ENCODE measurements at places on chromosomes 2 and 18.

- no peak for DNase-seq
These were observed 362.6 kb upstream of the ID2 start for GRCh38 chr2:8319219-8319618.

- no peak for DNase-seq
These were observed 33.7 kb upstream of the C18orf32 start for GRCh38 chr18:49520661-49521145.

- no peak for DNase-seq
These were observed 150.6 kb downstream of the MYT1L start for GRCh38 chr2:2180446-2180845.

- DNase-seq: peak; percentile 48
These were observed 17.7 kb downstream of the EIF4E2 start for GRCh38 chr2:232568161-232568560.

- peak; percentile 64 for DNase-seq
These were observed 127.1 kb downstream of the SOCS6 start for GRCh38 chr18:70415823-70416488.

DNA sequence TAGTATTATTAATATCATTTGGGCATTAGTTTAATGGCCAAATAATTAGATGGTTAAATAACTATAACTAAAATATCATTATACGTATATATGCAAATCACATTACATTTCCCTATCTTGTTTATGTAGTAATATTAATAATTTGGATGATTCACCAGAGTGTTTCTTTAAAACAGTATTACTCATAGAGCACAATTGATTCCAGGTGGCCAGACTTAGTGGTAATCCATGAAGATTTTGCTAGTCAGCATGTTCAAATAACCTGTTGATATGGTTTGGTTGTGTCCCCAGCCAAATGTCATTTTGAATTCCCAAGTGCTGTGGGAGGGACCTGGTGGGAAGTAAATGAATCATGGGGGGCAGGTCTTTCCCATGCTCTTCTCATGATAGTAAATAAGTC is 782.3 kb downstream of the LRP1B start:
- no peak for DNase-seq

GRCh38 chr2:69535817-69536241 is 98.6 kb upstream of the NFU1 start:
- no peak for DNase-seq

DNA sequence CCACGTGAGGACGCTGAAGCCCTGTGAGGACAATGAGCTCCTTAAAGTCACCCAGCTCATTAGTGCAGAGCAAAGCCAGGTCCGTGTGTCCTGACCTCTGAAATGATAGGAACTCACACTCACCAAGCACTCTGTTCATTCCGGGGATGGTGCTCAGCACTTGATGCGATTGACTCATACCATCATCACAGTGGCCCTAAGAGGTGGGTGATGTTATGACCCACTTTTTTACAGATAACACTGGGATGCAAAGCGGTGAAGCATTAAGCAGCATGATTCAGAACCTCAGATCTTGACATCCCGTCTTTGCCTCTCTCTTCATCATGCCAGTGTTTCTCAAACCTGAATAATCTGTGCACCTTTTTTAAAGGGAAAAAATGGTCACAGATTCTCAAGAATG is 234.8 kb downstream of the ALPK2 start:
- no peak for DNase-seq

- no peak for DNase-seq
These were observed 47.0 kb downstream of the UBE2F start for GRCh38 chr2:238013806-238014205.

DNA sequence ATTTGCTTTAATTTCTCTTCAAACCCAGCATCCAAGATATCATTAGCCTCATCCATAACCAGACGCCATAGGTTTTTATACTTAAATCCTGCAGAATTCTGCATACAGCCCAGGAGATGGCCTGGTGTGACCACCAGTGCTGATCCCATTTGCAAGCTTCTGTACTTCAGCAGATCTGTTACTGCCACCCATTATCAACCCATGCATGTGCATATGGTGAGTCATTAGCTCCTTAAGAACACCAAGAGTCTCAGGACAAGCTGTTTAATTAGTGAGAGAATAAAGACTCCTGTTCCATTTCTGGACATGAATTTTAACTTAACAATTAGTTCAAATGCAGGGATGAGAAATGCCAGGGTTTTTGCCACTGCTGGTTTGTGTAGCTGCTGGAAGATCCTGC is 110.7 kb upstream of the TANK start:
- DNase-seq: no peak

GRCh38 chr2:12048550-12048949 is 302.1 kb downstream of the LPIN1 start:
- DNase-seq: no peak

- DNase-seq: no peak
These were observed 66.1 kb upstream of the CDC42EP3 start for GRCh38 chr2:37737507-37737906.

DNA sequence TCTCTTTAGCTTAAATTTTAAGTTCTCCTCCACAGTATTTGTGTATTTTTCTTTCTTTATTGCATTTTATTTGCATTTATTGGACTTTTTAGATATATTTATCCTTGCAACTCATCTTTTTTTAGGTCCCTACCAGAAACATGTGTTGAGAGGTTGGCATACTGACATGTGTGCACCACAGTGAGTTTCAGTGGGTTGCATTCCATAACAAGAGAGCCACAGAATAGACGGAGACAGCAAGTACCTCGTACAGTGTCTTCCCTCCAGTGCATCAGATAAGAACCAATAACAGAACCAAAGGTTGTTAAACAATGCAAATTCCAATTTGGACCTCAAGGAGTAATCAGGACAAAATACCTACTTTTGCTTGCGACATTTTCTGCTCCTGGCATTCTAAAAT is 111.9 kb downstream of the DNAH7 start:
- no peak for DNase-seq

DNA sequence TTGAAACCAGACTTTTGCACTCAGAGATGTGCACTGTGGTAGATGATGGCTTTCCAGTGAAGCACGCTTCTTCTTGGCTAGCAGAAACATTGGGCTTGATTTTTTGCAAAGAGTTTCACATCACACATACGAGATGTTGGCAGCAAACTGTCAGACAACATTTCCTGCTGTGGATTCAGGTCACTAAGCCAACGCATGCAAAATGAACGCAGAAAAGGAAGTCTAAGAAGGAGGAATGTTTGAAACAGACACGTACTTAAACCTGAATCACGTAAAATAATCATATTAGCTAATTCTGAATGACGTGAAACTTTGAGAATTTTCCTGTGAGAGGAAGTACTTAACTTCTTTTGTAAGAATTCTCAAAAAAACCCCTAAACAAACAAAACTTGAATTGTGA is 88.1 kb downstream of the EPB41L3 start:
- DNase-seq: no peak

DNA sequence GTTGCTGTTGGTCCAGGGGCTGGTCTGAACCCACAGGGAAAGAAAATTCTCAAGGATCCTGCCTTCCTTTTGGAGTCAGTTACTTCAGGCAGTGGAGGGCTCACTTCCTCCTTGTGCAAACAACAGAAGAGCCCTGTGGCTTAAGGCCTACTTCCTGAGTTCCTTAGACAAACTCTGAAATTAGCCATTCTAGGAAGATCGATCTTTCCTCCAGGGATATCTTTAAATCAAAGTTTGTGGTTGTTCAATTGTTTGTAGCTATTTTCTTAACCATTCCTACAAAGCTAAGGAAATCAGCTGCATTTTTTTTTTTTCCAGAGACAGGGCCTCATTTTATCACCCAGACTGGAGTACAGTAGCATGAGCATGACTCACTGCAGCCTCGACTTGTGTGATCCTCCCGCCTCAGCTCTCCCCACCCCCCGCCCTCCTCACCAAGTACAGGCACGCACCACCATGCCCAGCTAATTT is 156.0 kb downstream of the TANC1 start:
- peak; percentile 75 for DNase-seq

DNA sequence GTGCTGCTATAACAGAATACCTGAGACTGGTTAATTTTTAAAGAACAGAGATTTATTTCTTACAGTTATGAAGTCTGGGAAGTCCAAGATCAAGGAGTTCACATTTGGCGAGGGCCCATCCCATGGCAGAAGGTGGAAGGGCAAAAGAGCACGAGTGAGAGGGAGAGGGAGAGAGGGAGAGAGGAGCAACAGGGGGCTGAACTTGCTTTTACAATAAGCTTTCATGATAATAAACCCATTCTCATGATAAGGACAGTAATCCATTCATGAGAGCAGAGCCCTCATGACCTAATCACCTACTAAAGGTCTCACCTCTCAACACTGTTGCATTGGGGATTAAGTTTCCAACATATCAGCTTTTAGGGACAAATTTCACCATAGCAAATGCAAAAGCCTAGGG is 45.3 kb downstream of the DSC3 start:
- DNase-seq: no peak

GRCh38 chr18:77528872-77529271 is 279.2 kb downstream of the GALR1 start:
- no peak for DNase-seq

DNA sequence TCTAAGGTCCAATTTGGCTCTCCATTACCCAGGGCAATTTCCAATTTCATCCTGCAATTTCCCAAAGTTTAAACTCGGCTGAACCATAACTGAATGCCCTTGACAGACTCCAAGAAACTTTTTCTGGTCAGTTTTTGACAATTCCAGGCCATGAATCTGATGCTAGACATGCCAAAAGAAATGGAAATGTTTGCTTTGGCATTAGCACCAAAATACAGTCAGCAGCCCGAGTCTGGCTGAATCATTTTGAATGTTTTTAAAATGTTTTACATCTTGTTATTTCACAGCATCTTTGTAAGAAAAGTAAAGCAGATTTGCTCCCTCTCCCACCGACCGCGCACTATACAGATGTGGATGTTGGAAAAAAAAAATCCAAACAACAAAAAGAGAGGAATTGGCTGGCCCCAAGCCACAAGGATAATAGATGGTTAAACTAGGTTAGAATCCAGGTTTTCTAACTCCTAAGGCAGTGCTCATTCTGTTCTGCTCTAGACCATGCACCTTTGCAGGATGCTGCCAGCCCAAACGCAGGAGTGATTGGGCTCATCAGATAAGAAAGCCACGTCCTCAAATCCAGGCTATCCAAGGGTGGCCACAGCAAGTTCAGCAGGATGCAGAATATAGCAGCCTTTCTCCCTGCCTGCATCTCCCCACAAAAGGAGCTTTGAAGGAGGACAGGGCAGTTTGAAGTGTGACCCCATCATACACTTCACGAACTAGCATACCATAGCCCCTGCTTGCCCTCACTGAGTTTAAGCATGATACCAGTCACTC is 167.5 kb downstream of the ALK start:
- DNase-seq: no peak

DNA sequence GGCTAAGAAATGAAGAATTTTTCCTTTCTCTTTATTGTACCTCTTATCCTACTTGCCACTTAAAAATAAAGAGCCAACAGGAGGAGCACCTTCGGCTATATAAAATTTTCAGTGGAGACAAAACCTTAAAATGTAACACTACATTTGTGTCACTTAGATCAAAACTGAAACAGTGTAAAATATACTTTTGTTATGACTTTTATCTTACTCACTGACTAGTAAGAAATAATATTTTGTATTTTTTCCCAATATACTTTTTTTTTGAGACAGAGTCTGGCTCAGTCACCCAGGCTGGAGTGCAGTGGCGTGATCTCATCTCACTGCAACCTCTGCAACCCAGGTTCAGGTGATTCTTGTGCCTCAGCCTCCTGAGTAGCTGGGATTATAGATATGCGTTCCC is 28.3 kb downstream of the KCNJ13 start:
- no peak for DNase-seq

DNA sequence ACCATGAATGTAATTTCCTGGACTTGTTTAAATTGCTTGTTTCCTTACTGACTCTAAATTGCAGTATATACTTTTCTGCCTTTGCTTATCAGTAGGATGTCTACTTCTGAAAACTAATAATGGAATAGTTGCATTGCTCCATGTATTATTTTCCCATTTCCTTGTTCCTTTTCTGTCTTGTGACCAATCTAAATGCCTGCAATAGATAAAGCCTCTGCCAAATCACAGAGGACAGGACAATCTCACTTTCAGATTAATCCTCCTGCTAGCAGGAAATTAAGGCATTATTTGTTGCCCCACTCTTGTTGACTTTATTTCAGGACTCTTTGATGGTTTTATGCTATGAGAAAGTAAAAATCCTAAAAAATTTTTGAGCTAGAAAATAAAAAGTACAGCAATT is 4.7 kb upstream of the ESCO1 start:
- DNase-seq: no peak

GRCh38 chr2:102021779-102022178 is 30.0 kb downstream of the IL1R2 start:
- no peak for DNase-seq

DNA sequence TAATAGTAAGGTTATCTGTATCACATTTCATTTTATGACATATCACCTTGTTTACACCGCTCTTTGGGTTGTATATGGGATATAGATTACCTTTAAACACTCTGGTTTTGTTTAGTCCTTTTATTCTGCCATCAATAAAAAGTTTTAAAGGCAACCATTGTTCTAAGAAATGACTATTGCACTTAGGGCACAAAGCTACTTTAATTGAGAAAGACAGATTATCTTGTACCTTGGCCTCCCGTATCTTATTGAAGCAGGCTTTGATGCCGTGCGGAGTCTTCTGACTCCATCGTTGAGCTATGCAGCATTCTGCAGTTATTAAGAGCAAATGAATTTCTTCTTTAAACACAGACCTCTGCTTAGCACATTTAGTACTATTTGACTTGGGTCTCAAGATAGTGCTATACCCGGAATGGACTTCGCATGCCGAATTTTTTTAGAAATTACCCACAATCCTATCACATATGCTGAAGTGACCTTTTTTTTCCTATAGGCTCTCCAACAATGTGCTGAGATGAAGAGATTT is 16.7 kb downstream of the PKDCC start:
- DNase-seq: no peak

- DNase-seq: no peak
These were observed 1485.2 kb upstream of the PIK3C3 start for GRCh38 chr18:40469851-40470250.

DNA sequence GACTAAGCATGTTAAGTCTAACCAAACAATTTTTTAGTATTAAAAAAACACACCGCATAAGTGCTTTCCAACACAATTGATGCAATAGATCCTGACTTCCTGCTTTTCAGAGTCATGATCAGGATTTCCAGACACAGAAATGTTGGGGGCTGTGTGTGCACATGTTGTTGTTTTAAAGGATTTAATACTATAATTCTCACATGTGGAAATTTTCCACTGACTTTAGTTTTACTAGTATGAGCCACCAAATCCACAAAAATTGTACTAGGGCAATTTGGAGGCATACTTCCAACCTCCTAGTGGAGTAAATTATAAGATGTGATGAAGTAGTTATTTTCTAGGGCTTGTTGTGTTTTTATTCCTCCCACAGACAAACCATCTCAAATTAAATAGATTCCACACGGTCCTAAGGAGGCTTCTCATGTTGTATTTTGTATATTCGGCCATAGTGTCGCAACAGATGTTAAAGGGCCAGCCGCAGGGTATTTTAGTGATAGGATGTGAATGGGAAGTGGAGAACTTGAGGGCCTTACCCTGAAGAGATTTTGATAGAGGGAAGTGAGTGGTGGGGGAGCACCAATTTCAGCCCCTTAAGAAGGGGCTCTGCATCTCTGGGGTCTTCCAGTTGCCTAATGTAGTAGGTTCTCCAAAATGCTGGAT is 108.9 kb upstream of the KLF7 start:
- no peak for DNase-seq

GRCh38 chr2:66432801-66433694 is 1.9 kb upstream of the MEIS1 start:
- no peak for DNase-seq

- no peak for DNase-seq
These were observed 318.3 kb downstream of the AGPS start for GRCh38 chr2:177710889-177711288.

Data from HCT116 (cell line).